Motor neuron (in vitro differentiated cells): ENCODE measurements at places on chromosomes 2 and 18. TPM values are rescaled to one million over a fixed set of nuclear protein-coding genes. Genes with fewer than 3 reads are reported as not detected.

The CCDC102B gene
- total RNA-seq: 7.7 and 12.0 TPM in 2 replicates

The L3MBTL4 gene
- total RNA-seq: 3.6 and 3.9 TPM in 2 replicates

- ATAC-seq: no peak
These were observed 66.0 kb upstream of the IL1R1 start for GRCh38 chr2:102076512-102076911.

DNA sequence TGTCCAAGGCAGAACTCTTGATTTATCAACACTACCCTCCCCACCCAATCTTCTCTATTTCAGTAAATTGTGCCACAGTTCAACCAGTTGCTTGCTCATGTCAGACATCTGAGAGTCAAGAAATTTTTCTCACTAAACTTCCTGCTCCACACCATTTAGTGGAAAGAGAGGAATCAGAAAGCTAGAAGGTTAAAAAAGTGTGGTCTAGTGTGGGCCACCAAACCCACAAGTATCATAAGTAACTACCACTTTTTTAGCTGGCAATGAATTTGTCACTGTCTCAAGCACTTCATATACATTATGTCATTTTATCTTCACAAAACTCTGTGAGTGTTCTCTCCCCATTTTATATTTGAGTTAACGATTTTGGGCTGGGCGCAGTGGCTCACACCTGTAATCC, 16.6 kb upstream of the MSTN start:
- no peak for ATAC-seq

GRCh38 chr2:75559680-75560021, 1.1 kb downstream of the EVA1A start:
- ATAC-seq: no peak

DNA sequence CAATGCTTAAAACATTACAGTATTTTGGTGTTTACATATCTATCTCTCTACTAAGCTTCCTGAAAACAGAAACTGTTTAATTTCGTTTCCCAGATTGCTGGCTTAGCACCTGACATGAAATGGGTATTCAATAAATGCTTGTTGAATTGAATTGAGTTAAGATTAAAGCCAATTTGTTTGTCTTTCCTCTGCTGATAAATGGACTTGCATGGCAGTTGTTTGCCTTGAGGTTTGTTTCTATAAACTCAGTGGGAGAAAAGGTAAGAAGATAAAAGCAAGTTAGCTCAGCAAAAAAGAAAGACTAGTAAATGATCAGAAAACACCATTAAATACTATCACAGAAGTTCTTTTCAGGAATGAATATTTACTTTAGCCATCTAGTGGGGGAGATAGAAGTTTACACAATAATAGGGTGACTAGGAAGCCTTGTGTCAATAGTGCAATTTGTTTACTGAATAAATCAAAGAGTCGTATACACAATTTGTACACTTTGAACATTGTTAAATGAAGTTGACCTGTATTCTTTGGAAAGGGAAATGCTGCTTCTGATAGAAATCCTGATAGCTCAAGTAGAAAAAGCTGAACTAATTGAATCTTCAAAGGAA, 754.5 kb upstream of the FAM98A start:
- no peak for ATAC-seq

GRCh38 chr2:98348066-98348561, 1.9 kb downstream of the CNGA3 start:
- peak; percentile 41 for ATAC-seq

The OTOS gene
- not detected in 2 replicates for total RNA-seq

GRCh38 chr18:52869942-52870907, 530.2 kb downstream of the DCC start:
- ATAC-seq: no peak

The CNTNAP5 gene
- total RNA-seq: 0.28 TPM in 1 of 2 replicates, not detected in the other

DNA sequence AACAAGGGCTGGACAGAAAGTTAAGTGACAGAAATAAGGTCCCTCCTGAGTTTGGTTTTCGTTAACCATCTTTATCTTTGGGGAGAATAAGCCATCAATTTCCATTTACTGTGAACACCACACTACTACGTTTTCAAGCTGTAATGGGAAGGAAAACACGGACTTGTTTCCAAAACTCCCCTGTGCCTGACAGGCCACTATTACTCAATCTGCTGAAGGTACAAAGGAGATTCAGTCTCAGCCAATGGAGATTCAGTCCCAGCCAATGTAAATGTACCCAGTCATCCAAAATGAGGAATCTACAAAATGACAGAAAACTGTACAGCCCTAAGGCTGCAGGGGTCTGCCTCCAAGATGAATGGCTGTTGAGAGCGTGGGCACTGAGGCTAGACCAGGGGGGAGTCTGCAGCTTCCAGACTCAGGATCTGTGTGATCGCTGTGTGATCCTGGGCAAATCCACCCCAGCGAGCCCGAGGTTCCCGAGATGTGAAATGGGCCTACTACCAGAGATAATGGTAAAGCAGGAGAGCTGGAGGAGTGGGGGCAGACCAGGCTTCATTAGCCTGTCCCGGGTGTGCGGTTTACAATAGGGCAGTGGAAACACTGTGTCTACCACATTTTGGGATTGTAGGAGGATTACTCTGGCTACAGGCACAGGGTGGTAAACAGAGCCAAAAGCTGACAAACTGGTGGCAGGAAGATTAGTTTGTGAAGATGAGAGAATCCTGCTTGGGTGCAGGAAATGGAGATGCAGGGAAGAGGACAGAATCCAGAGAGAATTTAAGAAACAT, 284.8 kb downstream of the STK39 start:
- no peak for ATAC-seq
